Effector CD8-positive, alpha-beta T cell (primary cell): ENCODE measurements at places on chromosomes 12 and 14.

DNA sequence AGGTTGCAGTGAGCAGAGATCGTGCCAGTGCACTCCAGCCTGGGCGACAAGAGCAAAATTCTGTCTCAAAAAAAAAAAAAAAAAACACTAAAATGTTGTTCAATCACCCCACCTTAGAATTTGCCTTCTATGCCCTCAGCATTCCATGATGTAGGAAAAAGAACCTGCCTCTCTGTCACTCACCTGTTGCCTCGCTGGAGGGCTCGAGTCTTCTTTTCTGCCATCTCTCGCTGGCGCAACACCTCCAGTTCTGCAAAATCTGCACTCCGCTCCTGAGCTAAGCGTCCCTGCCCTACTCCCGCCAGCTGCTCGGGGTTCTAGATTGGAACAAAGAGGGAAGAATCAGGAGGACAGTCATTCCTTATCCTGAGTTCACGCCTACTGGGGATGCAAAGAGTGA is 17.9 kb downstream of the TIMELESS start:
- no peak for DNase-seq

DNA sequence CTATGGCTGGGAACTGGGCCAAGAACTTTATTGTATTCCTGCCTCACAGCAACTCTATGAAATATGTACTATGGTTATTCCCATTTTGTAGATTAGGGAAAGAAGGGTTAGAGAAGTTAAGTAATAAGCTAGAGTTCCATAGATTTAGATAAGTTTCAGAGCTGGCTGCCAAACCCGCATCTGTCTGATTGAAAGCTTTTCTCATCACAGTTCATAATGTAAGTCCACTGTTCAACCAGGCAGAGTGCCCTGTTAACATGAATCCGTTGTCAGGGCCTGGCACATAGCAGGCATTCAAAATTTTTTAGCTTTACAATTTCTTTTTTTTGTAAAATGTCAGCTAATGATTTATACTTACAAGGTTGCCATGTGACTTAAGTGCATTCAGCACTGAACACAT is 467.3 kb downstream of the NRXN3 start:
- no peak for DNase-seq

DNA sequence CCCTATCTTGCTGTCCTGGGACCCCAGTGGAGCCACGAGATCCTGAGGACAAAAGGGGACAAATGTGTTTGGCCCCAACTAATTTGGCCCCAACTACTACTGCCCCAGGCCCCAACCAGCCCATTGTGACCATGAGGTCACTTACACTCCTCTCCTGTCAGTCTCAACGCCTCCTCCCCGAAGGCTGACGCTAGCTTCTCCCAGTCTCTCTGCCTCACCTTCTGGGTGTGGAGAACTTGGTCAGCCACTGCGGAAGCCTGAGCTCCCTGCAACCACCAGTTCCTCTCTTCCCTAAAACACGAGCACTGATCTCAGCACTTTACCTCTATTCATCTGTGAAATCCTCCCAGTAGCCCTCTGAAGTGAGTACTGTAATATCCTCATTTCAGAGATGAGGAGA is 13.3 kb downstream of the FAM181A start:
- DNase-seq = no peak

DNA sequence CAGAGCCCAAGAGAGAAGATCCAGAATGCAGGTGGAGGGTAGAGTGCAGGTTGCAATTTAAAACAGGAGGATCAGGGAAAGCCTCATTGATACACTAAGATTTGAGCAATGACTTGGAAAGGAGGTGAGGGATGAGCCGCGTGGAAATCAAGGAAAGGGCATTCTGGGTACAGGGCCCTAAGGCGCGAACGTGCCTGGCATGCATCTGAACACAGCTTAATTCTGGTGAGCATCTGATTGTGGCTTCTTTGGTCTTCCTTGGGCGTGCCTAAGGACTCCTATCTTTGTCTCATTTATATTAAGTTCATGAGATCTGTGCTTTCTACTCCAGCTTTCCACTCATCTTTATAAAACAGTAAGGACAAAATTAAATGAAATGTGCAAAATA is 79.3 kb downstream of the NTF3 start:
- no peak for DNase-seq

- DNase-seq = no peak
Observed at GRCh38 chr14:65840786-65841185, 428.3 kb downstream of the FUT8 start.

DNA sequence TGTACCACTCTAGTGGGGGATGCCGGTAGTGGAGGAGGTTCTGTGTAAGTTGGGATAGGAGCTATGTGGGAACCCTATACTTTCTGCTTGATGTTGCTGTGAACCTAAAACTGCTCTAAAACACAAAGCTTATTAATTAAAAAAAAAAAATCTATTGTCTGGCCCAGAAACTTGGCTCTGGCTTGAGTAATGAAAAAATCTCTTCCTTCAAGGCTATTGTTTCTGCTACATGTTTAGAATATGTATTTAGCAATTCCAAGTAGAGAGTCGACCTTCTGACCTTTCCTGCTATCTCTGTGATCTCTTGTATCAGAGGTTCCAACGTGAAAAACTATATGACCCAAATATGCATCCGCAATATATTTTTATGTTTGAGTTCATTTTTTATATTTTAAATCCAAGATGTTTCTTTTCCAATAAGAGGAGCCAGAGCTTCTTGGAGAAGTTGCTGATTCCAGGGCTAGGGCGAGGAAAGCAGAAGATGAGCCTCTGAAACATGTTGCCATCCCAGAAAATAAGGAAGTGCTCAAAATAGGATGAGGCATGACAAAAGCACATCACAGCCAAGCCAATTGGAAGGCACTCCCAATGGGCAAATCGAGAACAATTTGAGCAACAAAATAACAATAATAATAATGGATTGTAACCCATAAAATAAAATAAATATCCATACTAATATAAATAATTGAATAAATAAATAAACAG is 184.6 kb upstream of the TMEM260 start:
- DNase-seq = no peak

- no peak for DNase-seq
Observed at GRCh38 chr14:58191763-58192601, 8.0 kb upstream of the ACTR10 start.

DNA sequence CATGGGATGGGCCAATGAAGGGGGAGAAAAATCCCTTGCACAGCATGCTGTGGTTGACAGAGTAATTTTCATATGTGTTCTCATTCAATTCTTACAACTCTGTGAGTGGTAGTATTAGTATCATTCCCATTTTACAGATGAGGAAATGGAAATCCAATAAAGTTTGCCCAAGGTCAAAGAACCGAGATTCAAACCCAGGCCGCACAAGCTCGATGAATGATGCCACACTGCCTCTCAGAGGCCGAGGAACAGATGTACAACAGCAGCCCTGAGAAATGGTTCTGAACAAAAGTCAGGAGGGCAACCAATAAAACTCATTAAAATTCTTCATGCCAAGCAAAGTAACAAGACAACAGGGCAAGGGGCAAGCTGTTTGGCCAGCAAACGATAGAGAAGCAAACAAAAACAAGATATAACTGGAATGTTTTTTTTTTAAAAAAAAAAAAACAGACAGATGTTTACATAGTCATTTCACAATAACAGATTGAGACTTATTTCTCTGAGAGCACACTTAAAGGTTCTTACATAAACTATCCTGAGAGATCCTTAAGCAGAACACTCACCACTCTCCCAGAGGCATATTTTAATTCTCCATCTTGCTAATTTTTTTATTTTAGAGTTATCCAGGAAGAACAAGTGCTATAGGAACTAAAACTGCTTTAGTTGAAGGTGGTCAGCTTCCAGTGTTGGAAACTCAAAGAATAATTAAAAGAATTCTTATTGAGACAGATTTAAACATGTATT is 85.8 kb downstream of the EXOC5 start:
- no peak for DNase-seq

DNA sequence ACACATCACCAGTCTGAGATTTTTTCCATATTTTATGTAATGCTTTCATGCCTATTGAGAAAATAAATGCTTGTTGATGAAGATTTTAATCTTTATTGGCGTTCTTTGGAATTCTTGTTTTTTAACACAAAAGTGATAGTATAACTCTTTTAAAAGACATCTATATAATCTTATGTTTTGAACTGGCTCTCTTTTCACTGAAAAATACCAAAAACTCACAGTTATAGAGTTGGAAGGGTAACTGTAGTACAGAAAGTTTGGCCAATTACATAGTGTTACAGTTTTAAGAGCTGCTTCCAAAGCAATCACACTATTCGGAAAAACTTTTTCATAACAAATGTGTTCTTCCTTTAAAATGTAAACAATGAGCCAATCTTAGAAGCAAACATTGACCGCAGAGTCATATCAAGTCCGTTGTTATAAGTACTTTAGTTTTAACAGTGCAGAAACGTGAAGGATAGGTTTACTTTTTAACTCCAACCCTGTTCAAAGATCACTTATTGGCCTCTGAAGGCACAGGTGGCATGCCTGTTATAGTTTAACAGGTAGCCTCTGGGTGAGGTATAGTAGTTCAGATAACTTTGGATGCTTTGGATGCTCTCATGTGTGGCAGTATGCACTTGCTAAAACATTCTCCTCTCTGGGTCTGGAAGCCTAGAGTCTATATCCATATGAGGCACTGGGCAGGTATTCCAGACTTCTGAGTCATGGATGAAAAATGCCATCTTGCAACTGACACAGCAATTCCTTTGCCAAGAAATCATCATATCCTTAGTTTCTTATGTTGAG is 12.1 kb upstream of the NTN4 start:
- DNase-seq = no peak

GRCh38 chr12:80269803-80270552 is 170.6 kb downstream of the OTOGL start:
- no peak for DNase-seq
